ENCODE measurements at places on chromosomes 16 and 17. TPM values are rescaled to one million over a fixed set of nuclear protein-coding genes. Genes with fewer than 3 reads are reported as not detected.

DNA sequence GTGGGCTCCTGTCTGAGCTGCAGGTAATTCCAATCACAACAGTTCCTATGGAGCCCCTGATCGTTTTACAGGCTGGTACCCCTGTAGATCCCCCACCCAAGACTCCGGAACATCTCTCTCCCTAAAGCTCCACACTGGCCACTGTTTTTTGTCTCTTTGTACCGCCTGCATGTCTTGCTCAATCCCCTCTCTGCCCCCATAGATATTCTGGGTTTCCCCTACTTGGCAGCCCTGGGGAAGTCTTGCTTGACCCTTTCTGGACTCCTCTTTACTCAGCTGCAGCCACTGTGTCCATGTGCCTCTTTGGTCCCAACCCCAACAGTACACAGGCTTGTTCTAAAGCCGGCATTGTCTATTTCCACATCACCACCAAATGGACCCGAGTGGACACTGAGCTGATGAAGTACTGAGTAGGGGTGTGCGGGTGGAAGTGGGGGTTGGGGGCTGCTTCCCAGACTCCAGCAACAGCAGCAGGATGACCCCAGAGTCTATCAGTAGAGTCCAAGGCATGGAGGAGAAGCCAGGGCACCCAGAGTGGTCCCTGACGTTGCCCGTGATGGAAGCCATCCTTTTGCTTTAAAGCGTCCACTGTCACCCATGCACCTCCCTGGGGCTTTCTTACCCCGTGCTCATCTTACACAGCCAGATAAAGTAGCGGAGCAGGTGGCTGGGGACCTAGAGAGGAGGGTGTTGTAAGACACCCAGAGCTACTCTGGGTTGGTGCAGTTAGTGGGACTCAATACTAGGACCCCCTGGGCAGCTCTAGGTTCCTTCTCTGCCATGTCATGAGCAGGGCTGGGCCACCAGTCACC, 6.4 kb downstream of the CD300LB start:
- DNase-seq, result no peak

- DNase-seq, result no peak
Observed at GRCh38 chr16:73354434-73354833, 306.5 kb upstream of the ZFHX3 start.

GRCh38 chr17:18172531-18173278, 10.9 kb upstream of the ALKBH5 start:
- DNase-seq, result no peak

GRCh38 chr17:65388911-65389310, 172.5 kb downstream of the AXIN2 start:
- peak; percentile 74 for DNase-seq

- DNase-seq, result no peak
Observed at GRCh38 chr17:47276444-47276843, 22.8 kb downstream of the ITGB3 start.

DNA sequence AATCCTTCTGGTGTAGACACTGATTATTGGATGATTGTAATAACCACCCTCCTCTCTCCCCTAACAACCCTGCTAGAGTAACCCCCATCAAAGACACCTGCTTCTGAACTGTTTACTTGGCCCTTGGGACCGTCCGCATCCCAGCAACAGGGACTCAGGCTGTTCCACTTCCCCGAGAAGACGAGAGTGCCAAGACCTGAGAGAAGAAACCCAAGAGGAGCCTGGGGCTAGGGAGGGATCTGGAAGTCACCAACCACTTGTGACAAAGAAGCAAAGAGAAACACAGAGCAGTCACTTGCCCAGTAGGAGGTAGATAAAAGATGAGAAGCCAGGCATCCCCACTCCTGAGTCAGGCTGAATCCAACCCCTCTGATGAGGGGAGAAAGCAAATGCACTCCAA, 84.3 kb downstream of the CDH11 start:
- DNase-seq, result no peak

GRCh38 chr16:86608301-86608747, 30.0 kb downstream of the FOXL1 start:
- DNase-seq, result no peak

- no peak for DNase-seq
Observed at GRCh38 chr17:9760266-9760665, 31.1 kb downstream of the DHRS7C start.

- no peak for DNase-seq
Observed at GRCh38 chr16:67200491-67200890, 1.6 kb downstream of the ELMO3 start.

DNA sequence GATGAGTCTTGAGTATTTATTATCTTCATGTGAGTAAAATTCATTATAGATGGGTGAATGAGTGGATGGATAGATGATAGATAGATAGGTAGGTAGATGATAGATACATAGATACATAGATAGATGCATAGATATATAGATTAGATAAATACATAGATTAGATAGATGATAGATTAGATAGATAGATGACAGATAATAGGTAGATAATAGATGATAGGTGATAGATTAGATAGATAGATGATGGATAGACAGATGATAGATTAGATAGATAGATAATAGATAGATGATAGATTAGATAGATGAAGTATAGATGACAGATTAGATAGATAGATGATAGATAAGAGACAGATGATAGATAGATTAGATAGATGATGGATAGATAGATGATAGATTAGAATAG, 21.8 kb upstream of the WFIKKN2 start:
- no peak for DNase-seq

DNA sequence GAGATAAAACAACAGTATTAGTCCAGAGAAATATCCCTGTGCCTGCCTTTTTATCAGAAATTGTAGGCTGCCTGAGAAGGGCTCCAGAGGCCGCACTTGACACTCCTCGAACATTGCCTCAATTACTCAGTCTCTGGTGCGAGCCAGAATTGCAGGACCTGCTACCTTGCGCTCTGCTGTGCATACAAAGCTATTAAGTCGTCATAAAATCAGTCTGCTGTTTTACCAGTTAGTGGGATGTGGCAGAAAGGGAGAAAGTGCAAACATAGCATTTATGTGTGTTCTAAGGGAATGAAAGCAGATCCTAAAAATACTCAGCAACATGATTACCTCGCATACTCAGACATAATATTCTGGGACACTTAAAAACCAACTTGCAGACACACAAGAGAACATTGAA, 70.6 kb downstream of the TMC6 start:
- DNase-seq, result no peak

- DNase-seq, result no peak
Observed at GRCh38 chr17:77647531-77647930, 311.0 kb upstream of the TNRC6C start.

DNA sequence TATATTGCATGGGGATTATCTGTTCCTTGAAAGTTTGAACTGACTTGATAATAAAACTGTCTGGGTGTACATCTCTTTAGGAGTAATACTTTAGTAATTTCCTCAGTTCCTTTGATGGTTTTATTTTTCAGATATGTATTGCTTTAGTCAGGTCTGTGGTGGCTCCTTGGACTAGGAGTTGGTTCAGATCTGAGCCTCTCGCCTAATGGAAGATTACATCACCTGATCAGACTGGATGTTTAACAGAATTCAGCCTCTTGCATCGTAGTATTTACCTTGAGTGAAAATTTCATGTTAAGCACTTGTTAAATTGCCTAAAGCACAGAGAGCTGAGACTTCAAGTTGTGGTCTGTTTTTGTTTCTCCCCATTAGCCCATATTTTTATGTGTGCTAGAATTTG, 267.3 kb downstream of the MAP2K4 start:
- DNase-seq, result no peak

GRCh38 chr17:47692137-47692894, 1.6 kb upstream of the TBKBP1 start:
- no peak for DNase-seq

- peak; percentile 22 for DNase-seq
Observed at GRCh38 chr17:18920911-18921441, 31.0 kb upstream of the SLC5A10 start.

- DNase-seq, result no peak
Observed at GRCh38 chr17:14294876-14295275, 6.0 kb upstream of the HS3ST3B1 start.

DNA sequence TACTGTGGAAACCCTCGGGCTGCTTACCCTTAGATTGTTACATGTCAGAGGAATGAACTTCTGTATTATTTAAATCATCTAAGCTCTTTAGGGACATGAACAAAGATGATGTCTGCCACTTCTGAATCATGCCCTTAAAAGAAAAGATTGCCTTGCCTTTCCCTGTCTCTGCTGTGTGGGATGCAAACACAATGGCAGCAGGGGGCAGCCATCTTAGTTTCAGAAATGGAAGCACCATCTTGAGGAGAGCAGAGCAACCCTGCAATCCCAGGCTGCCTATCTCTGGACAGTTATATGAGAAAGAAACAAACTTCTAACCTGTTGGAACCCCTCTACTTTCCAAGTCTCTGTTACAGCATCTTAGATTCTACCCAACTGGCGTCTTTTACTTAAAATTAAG, 16.7 kb upstream of the HLF start:
- DNase-seq, result no peak

DNA sequence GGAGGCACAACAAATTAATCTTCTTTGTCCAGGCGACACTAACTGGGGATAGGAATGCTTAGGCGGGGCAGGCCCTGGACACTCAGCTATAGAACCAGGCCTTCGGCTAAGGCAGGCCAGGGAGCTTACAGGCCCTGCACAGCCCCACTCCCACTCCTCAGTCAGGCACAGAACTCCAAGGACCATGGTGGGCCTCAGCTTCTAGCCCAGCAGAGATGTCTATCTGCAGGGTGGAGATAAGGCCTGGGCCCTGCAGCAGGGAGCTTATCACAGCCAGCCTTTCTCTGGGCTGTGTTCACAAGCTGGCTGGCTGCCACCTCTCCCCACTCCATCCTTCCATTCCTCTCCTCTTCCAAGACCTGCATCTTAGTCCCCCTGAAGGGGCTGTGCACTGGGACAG, 68.1 kb downstream of the TMEM132E start:
- no peak for DNase-seq

DNA sequence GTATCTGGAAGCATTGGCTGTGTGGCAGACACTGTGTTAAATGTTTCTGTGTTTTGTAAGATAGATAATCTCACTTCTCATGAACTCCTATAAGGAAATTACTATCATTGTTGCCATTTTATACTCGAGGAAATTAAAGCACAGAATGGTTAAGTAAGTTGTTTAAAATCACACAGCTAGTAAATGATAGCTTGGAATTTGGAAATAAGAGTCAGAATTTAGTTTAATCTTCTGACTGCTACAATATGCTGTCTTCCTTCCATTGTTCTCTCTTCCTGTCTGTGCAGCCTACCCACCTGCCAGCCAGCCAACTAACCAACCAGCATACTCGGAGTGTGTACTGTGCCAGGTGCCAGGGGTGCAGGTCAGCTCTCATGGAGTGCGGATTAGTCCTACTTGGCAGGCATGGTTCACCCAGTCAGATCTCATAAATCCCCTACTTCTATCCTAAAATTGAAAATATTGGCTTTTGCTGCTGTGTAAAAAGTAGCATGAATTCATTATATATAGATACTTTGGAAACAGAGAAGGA, 79.9 kb upstream of the LGALS9 start:
- DNase-seq, result no peak

DNA sequence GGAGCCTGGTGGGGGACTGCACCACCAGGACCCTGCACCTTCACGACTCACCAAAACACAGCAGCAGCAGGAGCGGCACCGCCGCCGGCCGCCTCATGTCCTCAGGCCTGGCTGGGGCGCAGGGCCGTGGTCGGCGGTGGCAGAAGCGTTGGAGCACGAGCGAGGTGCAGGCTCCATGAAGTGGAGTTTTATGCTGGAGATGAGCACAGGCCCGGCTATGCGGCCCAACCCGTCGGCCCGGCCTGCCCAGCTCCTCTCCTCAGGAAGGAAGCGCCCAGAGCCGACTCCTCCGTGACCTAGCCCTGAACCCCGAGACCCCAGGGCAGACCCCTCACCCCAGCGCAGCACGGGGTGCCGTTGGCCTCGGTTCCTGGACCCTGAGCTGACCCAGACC, at the start of gene PRSS27:
PRSS27 (minus strand) TSS at position 161 of the 394 bp plus-strand sequence; CDS start at position 97, 64 bp downstream.
- DNase-seq, result no peak

GRCh38 chr16:25996052-25996451, 304.3 kb downstream of the HS3ST4 start:
- no peak for DNase-seq

DNA sequence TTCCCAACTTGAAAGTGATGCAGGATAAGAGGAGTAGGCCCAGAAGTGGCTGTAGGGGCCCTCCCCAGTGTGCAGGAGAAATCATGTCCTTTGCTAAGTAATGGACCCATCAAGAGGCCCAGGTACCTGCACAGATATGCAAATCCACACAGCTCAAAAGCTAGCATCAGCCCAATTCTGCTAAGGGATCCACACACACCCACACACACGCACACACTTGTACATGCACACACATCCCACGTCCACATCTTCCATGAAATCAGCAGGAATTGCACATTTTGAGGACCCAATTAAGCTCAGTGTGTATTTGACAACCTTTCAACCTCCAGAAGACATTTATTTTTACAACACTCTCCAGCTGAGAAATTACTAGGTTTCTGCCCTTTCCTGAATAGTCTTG, 184.8 kb downstream of the C16orf78 start:
- DNase-seq, result no peak

GRCh38 chr16:47886631-47887415, 269.0 kb downstream of the ABCC12 start:
- DNase-seq, result no peak

DNA sequence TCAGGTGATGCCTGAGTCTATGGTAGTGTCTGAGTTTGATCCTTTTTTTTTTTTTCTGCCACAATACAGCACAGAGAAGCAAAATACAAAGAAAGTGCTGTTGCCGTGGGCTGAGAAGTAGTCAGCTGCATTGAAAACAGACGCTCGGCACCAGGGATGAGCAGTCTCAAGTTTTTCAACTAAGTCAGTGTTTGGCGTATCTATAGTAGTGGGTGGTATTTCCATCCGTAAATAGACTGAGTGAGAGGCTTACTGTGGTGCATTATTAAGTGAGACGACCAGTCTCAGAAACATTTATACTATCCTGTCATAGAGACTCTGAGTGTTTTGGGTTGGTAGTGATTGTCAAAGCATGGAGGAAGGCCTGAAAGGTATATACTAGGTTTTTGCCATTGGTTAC, 221.3 kb downstream of the SNX29 start:
- DNase-seq, result no peak

DNA sequence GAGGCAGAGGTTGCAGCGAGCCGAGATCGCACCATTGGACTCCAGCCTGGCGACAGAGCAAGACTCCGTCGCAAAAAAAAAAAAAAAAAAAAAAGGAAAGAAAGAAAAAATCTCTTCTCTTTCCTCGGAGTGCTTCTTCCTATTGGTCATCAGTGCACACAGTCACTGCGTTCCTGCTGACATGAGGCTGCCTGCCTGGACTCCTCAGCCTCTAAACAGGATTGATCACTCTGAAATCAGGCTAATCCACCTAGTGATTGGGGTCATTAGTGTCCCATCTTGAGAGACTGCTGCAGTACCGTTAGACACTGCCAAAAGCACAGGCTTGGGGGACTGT, 30.8 kb downstream of the PLCD3 start:
- DNase-seq, result no peak

The TMEM220 gene
- 6.2 TPM for total RNA-seq

The CDRT15L2 gene
- total RNA-seq, result not detected

The HP gene
- not detected for total RNA-seq

The HOXB8 gene
- 0.09 TPM for total RNA-seq

The EVPLL gene
- total RNA-seq, result not detected

The RPTOR gene
- total RNA-seq, result 36.2 TPM

The SLC22A31 gene
- total RNA-seq, result not detected

The ZSCAN10 gene
- total RNA-seq, result not detected

The OGFOD3 gene
- 18.7 TPM for total RNA-seq

The KIFC3 gene
- total RNA-seq, result 32.8 TPM

The NF1 gene
- 79.7 TPM for total RNA-seq

The PLK1 gene
- 16.8 TPM for total RNA-seq

The PDIA2 gene
- not detected for total RNA-seq

The SOX8 gene
- 0.33 TPM for total RNA-seq

The CPPED1 gene
- 11.1 TPM for total RNA-seq

The RNF43 gene
- total RNA-seq, result 0.49 TPM

The FBXL16 gene
- total RNA-seq, result under 0.01 TPM

The CAMKK1 gene
- 8.3 TPM for total RNA-seq

The MT1E gene
- total RNA-seq, result 103 TPM
